ENCODE measurements at places on chromosomes 6 and 20. TPM values are rescaled to one million over a fixed set of nuclear protein-coding genes. Genes with fewer than 3 reads are reported as not detected.
A peak's percentile ranks its signal among the peaks of the same experiment; 100 is the strongest.

The HLA-DQB2 gene
- total RNA-seq = 1.8 TPM

The ADGRF5 gene
- total RNA-seq = 0.17 TPM

The ATP6V1G2 gene
- 1.8 TPM for total RNA-seq

The PACRG gene
- total RNA-seq = 0.71 TPM

The HEY2 gene
- total RNA-seq = not detected

The OR5V1 gene
- not detected for total RNA-seq

The ABHD16B gene
- total RNA-seq = not detected

The NOX3 gene
- not detected for total RNA-seq

The MCHR2 gene
- not detected for total RNA-seq

- no peak for DNase-seq
Measured at GRCh38 chr6:38279963-38280588, 359.7 kb downstream of the BTBD9 start.

DNA sequence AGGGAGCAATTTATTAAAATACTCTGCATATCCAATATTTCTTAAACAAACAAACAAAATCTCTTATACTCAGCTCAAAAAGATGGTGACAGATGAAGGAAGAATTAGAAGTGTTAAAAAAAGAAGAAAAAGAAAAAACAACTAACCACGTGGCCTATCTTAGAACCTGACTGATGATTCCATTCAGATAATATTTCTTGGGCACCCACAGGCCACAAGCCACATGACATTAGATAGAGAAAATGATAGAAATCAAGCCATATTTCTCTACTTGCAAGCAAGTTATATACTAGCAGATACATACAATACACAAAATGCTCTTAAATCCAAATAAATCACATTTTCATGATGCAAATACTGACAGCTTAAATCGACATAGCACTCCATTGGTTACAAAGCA lies 14.5 kb upstream of the RAMACL start:
- DNase-seq = no peak

DNA sequence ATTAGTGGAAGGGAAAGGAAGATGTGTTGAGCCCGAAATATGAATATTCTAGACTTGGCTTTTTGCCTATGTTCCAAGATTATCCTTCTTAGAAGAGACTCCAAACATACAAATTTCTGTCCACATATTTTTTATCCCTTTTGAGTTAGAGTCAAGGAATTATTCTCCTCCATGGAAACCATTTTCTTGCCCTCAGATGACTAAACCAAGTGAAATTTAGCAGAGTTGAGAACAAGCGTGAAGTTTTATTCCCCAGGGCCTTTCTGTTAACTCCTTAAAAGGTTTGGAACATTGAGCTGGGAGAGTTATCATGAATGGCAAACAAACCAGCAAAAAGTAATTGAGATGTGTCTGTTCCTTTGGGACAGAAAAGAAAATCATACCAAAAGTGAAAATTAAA lies 286.1 kb upstream of the PLCB4 start:
- DNase-seq = no peak

DNA sequence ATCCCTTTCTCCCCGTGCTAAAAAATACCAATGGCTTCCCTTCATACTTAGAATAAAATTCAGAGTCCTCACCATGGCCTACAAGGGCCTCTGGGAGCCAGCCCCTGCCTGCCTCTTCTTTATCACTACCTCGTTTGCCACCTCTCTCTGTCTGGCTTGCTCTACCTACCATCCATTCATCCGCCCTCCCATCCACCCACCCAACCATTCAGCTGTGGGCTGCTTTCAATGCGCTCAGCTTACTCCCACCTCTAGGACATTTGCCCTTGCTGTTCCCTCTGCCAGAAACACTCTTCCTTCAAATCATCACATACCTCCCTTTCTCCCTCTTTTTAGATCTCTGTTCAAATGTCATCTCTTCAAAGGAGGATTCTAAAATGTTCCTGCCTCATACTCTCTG lies 44.4 kb downstream of the PACSIN1 start:
- no peak for DNase-seq

GRCh38 chr6:121222656-121223055 lies 111.6 kb downstream of the TBC1D32 start:
- no peak for DNase-seq

DNA sequence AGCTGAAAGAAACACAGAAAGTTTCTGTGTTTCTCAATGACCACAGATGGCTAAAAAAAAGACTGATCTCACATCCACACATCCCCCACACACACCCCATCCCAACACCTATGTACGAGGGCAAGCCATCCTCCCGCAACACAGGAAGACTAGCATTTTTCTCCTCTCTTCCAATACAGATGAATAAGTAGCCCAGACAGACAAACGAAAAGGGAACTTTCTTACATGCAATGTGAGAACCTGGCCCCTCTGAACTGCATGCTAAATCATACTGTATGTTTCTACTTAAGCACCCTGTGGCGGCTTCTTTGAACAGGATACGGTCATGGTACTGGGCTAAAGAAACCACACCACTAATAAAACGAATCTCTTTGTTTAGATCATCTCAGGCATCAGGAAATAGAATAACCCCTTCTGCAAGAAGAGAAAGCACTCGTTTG lies 116.2 kb downstream of the GMDS start:
- no peak for DNase-seq

DNA sequence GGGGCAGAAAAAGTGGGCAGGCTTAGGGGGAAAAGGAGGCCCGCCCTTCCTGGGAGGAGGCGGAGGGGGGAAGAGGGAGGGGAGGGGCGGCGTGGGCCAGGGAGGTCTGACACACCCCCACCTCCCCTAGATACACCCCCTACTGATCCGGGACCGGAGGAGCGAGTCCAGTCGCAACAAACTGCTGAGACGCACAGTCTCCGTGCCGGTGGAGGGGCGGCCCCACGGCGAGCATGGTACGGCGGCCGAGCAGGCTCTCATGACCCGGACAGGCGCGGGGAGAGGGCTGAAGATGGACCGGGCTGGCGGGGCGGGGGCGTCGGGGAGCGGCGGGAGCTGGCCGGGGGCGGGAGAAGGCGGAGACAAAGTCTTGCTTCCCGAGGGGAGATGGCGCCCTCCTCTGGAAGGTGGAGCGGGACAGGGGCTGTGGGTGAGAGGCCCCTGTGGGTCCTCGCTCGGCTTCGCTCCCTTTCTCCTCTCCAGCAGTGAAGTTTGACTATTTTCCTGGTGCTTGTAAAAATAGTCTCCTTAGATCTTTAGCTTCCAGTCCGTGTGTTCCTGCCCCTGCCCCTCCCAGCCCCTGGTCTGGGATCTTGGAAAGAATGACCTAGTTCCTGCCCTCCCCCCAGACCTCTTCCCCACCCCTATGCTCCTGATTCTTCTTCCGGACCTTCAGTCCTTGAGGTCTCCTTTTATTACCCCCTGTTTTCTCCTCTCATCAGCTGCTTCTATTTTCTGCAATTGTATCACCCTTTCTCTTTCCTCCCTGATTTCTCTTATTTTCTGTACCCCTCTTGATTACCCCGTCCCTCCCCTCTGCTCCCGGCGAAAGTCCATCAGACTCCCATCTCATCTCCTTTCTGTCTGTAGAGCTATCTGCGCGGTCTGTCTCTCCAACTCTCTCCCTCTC lies 6.1 kb downstream of the SYNGAP1 start:
- DNase-seq = peak; percentile 63

GRCh38 chr6:36639171-36639808 lies 39.2 kb upstream of the CDKN1A start:
- DNase-seq = no peak

- DNase-seq = no peak
Measured at GRCh38 chr6:2917065-2917464, 14.0 kb upstream of the SERPINB9 start.

DNA sequence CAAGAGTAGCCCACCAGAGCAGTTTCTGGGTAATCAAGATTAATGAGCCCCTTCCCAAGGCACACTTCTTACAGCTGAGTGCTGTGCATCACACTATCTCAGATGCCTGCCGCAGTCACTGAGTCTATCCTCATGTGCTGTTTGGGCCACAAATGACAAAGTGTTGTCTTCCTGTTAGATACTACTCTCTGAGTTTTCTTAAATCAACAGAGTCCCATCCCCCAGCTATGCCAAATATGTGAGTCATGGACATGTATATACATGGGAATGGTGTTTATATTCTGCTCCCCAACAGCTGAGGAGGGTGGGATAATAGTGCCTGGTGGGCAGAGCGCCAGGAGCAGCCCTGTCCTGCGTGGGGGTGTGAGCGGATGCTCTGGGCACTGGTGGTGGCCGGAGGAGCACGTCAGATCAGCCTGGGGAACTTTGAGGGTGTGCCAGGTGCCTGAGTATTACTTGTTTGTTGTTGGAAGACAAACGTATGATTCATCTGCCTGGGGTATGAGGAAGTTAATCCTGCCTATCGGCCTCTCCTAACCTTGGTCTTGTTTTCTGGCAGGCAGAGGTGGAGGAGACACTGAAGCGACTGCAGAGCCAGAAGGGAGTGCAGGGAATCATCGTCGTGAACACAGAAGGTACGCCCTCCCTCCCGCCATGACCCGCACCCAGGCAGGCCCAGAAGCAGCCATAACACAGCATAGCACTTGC lies 9.6 kb downstream of the DYNLRB1 start:
- DNase-seq = peak; percentile 93

DNA sequence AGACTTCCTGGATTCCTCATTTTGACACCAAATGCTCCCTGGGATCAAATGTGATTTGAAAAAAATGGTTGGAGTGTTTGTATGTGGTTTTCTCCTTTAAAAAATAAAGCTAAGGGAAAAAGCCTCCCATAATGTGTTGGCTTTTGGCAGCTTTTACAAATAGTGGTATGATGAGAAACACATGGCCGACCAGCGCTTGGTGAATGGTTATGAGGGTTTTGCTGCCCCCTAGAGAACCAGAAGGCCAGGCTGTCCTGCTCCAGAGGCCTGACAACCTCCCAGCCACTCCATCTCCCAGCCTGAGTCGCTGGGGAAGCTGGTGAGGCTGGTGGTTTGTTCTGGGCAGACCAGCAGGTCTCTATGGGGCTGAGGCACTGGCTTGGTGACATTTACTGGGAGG lies 69.3 kb downstream of the CLIC5 start:
- no peak for DNase-seq

All from HCT116 (cell line).